ENCODE measurements at places on chromosomes 3 and 15. TPM values are rescaled to one million over a fixed set of nuclear protein-coding genes. Genes with fewer than 3 reads are reported as not detected.

DNA sequence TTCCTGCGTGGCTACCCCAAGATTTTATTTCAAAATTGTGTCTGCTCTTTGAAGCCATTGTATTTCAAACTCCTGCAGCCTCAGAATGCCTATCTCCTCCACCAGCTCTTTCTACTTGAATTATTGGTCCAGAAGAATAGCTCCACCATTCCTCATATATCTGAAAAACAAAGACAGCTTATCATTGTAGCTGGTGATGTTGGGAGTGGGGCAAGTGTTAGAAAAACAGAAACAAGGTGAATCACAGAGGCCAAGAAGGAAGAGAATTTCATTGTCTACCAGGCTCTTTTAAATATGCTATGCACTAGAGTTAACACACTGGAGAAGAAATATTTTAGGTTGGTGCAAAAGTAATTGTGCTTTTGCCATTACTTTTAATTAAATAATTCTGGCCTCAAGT, 307.9 kb upstream of the ROPN1 start:
- H3K36me3 ChIP-seq, result no peaks in the 10 kb centered on the region
- H3K27me3 ChIP-seq, result peaks cover 66% of the 10 kb centered on the region
- H3K27ac ChIP-seq, result no peak overlapping the region
- no peak for DNase-seq

GRCh38 chr15:31274496-31275330, 51.9 kb upstream of the KLF13 start:
- H3K36me3 ChIP-seq, result no peaks in the 10 kb centered on the region
- peaks cover under 1% of the 10 kb centered on the region for H3K4me1 ChIP-seq
- no peaks in the 10 kb centered on the region for H3K27me3 ChIP-seq
- no peak overlapping the region for H3K27ac ChIP-seq
- DNase-seq, result peak; percentile 74
- H3K4me3 ChIP-seq, result no peak overlapping the region

The SLC22A14 gene
- total RNA-seq, result 0.29 TPM

GRCh38 chr15:67175643-67176071, 78.8 kb downstream of the AAGAB start:
- no peak overlapping the region for H3K4me3 ChIP-seq
- peaks cover 89% of the 10 kb centered on the region for H3K36me3 ChIP-seq
- no peak for DNase-seq
- peaks cover 69% of the 10 kb centered on the region for H3K4me1 ChIP-seq

The PLS1 gene
- total RNA-seq, result 1.1 TPM

GRCh38 chr3:187593451-187593850, 76.7 kb downstream of the SST start:
- H3K4me1 ChIP-seq, result no peaks in the 10 kb centered on the region
- H3K27me3 ChIP-seq, result no peaks in the 10 kb centered on the region
- H3K4me3 ChIP-seq, result no peak overlapping the region
- H3K36me3 ChIP-seq, result no peaks in the 10 kb centered on the region

The CKMT1A gene
- total RNA-seq, result not detected

The THPO gene
- under 0.01 TPM for total RNA-seq

The HCLS1 gene
- 2.9 TPM for total RNA-seq

DNA sequence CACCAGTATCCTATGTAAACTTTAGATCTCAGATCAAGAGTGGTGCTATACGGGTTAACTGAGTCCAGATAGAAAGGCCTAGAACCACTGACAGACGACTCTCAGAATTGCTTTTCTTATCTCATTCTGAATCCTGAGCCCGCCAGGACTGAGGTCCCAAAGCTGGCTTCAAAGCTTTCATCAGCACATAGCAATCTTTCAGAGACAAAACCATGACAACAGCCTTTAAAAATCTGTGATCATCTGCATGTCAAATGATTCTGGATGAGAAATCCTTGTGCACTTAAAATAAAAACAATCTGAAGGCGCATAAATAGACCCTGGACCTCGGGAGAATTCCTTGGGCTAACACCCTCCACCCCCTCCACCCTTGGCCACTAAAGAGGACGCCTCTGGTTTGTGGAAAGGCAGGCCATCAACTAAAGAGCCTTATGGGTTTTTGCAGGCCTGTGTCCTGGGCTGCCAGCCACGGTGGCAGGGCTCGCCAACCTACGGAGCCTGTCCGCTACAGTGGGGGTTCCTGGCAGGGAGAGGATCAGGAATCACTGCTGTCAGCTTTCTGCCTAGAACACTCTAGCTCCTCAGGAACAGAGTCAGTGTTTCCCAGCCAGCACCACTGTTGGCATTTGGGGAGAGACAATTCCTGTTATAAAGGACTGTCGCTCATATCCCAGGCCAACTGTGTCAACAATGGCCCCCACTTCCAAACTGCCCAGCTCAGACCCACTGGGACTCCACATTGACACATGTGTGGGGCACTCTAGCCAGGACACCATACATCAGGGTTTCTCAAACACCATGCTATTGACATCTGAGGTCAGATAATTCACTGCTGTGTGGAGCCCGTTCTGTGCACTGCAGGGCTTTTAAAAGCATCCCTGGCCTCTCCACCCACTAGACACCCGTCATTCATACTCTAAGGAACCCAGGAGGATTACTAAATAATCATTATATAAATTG, 20.2 kb downstream of the TLE3 start:
- peak; percentile 65 for DNase-seq
- H3K27ac ChIP-seq, result peak overlapping the region; percentile 18
- H3K36me3 ChIP-seq, result peaks cover 86% of the 10 kb centered on the region
- no peak overlapping the region for H3K4me3 ChIP-seq
- H3K4me1 ChIP-seq, result peaks cover 8% of the 10 kb centered on the region

The IQCF5 gene
- total RNA-seq, result not detected

DNA sequence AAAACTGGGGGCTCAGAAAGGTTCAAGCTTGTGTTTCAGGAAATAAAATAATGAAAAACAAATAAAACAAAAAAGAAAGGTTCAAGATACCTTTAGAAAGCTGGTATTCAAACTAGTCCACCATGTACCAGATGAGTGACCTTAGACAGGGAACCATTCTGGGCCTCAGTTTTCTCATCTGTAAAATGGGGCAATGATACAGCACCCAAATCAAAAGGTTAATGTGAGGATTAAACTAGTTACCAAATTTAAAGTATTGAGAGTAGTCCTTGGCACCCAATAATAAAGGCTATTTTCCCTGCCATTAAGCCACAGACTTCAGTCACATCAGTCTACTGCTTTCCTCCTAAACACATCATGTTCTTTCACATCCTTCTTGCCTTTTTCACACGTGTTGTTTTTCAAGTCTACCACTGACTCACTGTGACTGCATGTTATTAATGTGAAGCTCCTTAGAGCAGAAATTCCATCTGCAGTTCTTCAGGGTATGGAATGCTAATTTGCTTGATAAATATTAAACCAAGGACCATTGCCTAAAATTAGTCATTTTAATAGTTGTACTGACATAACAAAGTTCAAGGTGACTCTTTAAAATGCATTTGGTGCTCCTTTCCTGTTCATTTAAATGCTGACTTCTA, 19.9 kb downstream of the TAMM41 start:
- no peak overlapping the region for H3K27ac ChIP-seq
- H3K4me3 ChIP-seq, result no peak overlapping the region
- DNase-seq, result no peak
- peaks cover 77% of the 10 kb centered on the region for H3K36me3 ChIP-seq

DNA sequence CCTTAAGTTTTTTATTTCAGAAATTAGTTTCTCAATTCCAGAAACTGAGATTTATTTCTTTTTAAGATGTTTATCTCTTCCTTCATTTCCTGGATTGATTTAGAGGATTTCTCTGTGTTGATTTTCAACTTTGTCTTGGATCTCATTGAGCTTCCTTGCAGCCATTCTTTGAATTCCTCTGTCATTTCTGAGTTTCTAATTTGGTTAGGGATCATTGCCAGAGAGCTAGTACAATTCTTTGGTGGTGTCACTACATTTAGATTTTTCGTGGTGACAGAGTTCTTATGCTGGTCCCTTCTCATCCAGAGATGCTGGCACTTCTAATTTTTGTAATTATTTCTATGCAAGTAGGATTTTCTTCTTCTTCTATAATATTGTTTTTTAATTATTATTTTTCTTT, 691.1 kb upstream of the NAALADL2 start:
- no peaks in the 10 kb centered on the region for H3K27me3 ChIP-seq
- H3K4me1 ChIP-seq, result no peaks in the 10 kb centered on the region
- no peak overlapping the region for H3K4me3 ChIP-seq
- no peak for DNase-seq
- no peak overlapping the region for H3K27ac ChIP-seq
- no peaks in the 10 kb centered on the region for H3K36me3 ChIP-seq

GRCh38 chr15:90618330-90619125, 88.8 kb downstream of the CRTC3 start:
- H3K27ac ChIP-seq, result no peak overlapping the region
- H3K4me1 ChIP-seq, result no peaks in the 10 kb centered on the region
- no peak overlapping the region for H3K4me3 ChIP-seq
- H3K27me3 ChIP-seq, result no peaks in the 10 kb centered on the region
- no peak for DNase-seq
- peaks cover 42% of the 10 kb centered on the region for H3K36me3 ChIP-seq

DNA sequence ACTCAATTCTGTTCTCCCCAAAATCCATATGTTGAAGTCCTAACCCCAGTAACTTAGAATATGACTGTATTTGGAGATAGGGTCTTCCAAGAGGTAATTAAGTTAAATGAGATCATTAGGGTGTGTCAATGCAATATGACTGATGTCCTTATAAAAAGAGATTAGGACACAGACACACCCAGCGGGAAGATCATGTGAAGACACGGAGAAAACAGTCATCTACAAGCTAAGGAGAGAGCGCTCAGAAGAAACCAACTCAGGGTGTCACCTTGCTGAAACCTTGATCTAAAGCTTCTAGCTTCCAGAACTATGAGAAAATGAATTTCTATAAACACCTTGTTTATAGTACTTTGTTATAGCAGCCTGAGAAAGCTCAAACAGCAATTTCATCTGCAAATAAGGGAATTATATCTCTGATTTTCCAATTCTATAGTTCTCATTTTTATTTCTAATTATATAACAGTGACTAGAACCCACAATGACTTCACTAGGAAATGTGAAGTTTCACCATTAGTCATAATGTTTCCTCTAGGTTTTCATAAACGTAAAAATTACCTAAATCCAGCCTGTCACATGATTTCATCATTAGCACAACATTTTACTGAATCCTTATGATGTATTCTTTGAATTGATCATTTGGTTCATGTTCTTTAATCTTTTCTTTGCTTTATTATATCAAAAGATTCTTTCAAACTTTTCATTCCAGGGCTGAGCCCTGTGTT, 459.1 kb upstream of the MDFIC2 start:
- H3K4me1 ChIP-seq, result peaks cover 9% of the 10 kb centered on the region
- no peak overlapping the region for H3K4me3 ChIP-seq
- H3K27ac ChIP-seq, result peak overlapping the region; percentile 18
- H3K36me3 ChIP-seq, result no peaks in the 10 kb centered on the region
- DNase-seq, result no peak

The RFTN1 gene
- total RNA-seq, result 94.6 TPM

DNA sequence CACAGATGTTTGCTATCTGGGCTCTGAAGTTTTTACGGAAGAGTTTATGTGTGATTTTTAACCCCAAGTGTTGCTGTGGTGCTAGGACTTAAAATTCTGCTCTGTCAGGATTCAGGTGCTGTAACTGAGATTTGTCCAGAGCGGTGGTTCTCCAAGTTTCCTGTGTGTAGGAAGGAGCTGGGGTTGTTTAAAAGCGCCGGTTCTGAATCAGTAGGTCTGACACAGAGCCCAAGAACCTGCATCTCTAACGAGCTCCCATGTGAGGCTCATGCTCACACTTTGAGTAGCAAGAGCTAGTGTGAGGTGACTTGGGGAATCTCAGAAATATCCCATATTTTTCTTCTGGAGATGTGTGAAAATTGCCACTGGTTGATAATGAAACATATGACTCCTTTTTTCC, 325.5 kb downstream of the SATB1 start:
- no peaks in the 10 kb centered on the region for H3K36me3 ChIP-seq
- H3K27me3 ChIP-seq, result no peaks in the 10 kb centered on the region
- peaks cover 20% of the 10 kb centered on the region for H3K4me1 ChIP-seq
- DNase-seq, result no peak
- peak overlapping the region; percentile 9 for H3K4me3 ChIP-seq

DNA sequence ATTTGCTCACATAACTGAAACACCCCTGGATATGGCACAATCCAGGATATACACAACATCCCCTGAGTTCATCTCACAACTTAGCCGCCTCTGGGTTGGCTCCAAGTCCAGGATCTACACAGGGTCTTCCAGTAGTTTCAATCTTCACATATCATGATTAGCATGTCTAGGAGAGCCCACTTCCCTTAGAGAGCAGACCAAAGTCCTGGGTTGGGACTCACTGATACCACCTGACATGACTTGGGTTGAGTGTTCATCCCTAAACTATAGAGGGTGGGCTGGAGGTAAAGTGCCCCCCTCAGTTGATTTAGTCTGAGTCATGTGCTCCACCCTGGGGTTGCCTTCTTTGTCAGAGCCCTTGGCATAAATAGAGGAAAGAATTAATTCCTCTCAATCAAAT, 493.6 kb upstream of the PPP2R3A start:
- H3K27ac ChIP-seq, result no peak overlapping the region
- no peak for DNase-seq
- no peak overlapping the region for H3K4me3 ChIP-seq

- DNase-seq, result no peak
- H3K27me3 ChIP-seq, result no peaks in the 10 kb centered on the region
- no peaks in the 10 kb centered on the region for H3K36me3 ChIP-seq
- H3K4me1 ChIP-seq, result peaks cover 9% of the 10 kb centered on the region
Measured at GRCh38 chr15:50108461-50108860, 10.6 kb downstream of the ATP8B4 start.

DNA sequence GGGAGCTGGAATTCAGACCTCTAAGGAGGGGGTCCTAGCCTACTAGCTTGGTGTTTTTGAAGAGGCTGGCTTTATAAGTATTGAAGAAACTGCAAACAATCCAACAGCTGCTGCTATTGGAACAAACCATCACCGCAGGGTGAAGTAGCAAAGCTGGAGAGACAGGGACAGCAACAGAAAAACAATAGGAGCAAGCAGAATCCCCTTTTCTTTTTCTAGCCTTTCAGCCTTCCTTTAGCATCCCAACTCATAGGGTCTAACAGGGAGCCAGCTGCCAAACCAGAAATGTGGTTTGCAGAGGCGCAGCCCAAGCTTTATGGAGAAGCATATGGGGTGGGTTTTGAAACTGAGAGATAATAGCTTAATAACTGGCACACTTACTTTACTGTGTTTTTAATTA, 106.2 kb upstream of the CHMP2B start:
- no peak overlapping the region for H3K27ac ChIP-seq
- DNase-seq, result no peak
- H3K4me3 ChIP-seq, result no peak overlapping the region
- H3K36me3 ChIP-seq, result no peaks in the 10 kb centered on the region

The LRRC49 gene
- total RNA-seq, result 18.1 TPM

Measured in osteoblast (primary cell).